ENCODE measurements at places on chromosomes 3 and 15.

DNA sequence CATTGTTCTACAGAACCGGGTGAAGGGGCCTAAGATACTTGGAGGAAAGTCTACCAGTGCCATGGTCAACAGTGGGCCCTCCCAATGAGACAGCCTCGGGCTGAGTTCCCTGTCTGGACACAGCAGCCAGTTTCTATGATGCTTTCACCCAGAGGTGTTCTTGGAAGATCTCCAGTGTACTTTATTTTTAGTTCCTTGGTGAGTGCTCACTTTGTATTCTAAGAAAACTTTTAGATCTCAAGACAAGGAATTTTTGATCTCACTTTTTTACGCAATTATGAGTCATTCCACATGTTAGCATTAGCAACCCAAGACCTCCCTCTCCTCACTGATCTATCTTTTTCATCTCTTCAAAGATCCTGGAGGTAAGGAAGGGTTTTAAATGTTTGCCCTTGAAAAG lies 287.7 kb downstream of the RORA start:
- peak; percentile 71 for DNase-seq

- no peak for DNase-seq
These were observed 20.3 kb downstream of the TKT start for GRCh38 chr3:53235545-53235944.

GRCh38 chr3:119034256-119035013 lies at the start of gene IGSF11:
TSS of gene IGSF11 (minus strand) at chr3:119034846. CDS start at chr3:119034582, 264 bp downstream.
- peak; percentile 31 for DNase-seq

DNA sequence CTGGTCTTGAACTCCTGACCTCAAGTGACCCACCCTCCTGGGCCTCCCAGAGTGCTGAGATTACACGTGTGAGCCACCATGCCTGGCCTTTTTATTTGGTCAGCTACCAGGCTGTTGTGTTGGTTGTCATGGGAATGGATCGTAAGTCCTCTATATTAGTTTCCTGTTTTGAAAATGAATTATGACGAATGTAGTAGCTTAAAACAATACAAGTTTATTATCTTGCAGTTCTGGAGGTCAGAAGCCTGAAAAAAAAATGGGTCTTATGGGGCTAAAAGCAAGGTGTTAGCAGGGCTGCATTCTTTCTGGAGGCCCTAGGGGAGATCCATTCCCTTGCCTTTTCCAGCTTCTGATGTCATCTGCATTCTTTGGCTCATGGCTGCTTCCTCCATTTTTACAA lies 25.1 kb upstream of the HERC1 start:
- DNase-seq, result no peak

- DNase-seq, result no peak
These were observed 55.0 kb downstream of the BSN start for GRCh38 chr3:49609314-49609713.

DNA sequence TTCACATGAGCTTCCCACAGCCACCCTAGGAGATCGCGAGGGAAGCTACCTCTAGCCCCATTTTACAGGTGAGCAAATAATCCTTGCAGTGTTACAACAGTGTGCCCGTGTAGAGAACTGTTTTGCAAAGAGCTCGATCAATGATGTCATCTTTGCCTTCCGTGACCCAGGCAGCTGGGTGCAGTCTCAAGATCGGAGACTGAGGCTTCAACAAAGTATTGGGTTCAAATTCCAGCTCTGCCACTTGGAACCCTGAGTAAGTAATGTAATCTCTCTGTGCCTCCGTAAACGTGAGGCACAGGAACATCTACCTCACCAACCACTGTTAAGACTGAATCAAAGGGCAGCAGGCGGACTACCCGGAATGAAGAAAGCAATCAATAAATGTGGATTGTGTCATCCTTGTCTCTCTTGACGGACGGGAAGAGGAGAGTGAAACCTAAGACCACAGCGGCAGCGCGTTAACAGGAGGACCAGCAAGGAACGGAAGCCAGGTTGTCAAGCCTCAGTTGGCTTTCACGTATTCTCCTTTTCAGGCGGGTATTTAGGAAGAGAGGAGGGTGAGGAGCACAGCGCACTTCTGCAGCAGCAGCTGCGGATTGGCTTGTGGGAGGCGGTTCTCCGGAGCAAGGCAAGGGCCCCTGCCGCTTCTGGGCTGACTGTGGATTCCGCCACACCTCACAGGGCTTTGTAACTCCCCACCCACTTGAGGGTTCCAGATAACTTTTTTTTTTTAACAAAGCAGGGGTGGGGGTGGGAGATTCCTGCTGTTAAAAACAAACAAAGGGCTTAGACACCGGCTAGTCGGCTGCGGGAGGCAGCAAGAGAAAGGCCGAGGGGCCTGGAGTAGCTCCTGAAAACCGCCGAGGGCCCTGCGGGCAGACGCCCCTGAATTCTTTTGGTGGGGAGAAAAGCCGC lies 1.5 kb upstream of the SMAD3 start:
- DNase-seq, result peak; percentile 73
